ENCODE measurements at places on chromosomes 4 and X. TPM values are rescaled to one million over a fixed set of nuclear protein-coding genes. Genes with fewer than 3 reads are reported as not detected.

GRCh38 chrX:69615779-69616456, at the start of gene EDA:
Gene EDA (plus strand): TSS chrX:69616113.
- H3K4me1 ChIP-seq, result no peaks in the 10 kb centered on the region
- DNase-seq, result peak; percentile 91
- H3K4me3 ChIP-seq, result peak within 1 kb of the TSS; percentile 49
- H3K27me3 ChIP-seq, result peaks cover 7% of the 10 kb centered on the region

GRCh38 chrX:41720125-41720779, 3.7 kb upstream of the GPR82 start:
- no peaks in the 10 kb centered on the region for H3K27me3 ChIP-seq
- no peak for DNase-seq
- no peaks in the 10 kb centered on the region for H3K4me1 ChIP-seq
- no peak overlapping the region for H3K4me3 ChIP-seq
- no peak overlapping the region for H3K27ac ChIP-seq

DNA sequence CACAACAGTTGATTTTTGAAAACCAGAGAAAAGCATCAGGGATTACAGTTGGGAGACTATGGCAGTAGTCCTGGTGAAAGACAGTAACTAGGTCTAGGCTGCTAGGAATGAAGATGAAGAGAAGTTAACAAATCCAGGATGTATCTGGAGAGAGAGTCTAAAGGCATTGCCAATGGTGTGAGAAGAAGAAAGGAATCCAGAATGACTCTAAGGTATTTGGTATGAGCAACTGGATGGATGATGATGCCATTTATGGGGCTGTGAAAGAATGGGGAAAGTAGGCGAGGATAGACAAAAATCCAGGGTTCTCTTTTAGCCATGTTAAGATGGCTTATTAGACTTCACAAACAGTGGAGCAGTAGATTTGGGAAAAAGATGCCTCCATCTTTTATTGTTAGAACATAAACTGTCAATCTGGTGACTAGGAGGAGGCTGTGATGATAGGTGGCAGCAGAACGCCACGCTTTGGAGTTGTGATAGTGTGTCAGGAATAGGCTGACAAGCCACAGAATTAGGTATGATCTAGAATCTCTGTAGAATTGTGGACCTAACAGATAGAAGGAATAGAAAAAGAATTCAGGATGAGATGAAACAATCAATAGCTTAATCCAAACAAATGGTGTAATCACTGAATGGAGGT, 27.3 kb upstream of the JADE1 start:
- H3K27ac ChIP-seq, result no peak overlapping the region
- no peak overlapping the region for H3K4me3 ChIP-seq
- H3K36me3 ChIP-seq, result no peaks in the 10 kb centered on the region

GRCh38 chr4:7075962-7076695, 8.3 kb upstream of the GRPEL1 start:
- H3K36me3 ChIP-seq, result no peaks in the 10 kb centered on the region
- no peak overlapping the region for H3K4me3 ChIP-seq
- H3K27me3 ChIP-seq, result no peaks in the 10 kb centered on the region
- peak; percentile 20 for DNase-seq

DNA sequence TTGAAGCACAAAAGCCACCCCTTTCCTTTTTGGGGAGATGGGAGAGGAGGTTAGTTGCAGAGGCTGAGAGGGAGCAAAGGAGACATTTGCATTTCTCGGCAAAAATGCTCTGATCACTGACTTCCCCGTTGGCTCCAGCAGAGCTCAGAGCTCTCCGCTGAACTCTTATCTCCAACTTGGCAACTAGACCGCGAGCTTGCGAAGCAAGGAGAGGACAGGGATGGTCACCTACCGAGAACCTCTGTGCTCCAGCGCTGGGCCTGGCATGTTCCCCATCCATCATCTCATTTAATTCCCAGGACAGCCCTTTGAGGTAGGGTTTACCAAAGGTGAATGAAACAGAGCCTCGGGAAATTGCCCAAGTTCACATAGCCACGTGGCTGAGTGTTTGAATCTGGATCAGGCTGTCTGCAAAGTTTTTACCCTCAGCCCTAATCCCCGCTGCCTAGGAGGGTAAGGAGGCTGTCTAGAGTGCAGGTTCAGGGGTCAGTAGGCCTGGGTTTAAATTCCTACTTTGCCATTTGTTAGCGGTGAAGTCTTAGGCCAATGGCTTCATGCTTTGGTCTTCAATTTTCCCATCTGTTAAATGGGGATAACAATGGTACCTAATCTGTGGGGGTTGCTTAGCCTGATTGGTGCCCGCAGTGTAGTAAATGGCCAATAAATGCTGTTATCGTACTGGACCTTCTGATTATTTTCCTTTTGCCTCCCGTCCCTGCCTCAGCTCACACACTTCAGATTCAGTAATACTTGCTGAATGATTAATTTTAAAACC, 3.8 kb upstream of the CITED1 start:
- peak overlapping the region; percentile 17 for H3K27ac ChIP-seq
- no peaks in the 10 kb centered on the region for H3K4me1 ChIP-seq
- peaks cover 4% of the 10 kb centered on the region for H3K27me3 ChIP-seq
- no peak for DNase-seq
- peak overlapping the region; percentile 50 for H3K4me3 ChIP-seq

DNA sequence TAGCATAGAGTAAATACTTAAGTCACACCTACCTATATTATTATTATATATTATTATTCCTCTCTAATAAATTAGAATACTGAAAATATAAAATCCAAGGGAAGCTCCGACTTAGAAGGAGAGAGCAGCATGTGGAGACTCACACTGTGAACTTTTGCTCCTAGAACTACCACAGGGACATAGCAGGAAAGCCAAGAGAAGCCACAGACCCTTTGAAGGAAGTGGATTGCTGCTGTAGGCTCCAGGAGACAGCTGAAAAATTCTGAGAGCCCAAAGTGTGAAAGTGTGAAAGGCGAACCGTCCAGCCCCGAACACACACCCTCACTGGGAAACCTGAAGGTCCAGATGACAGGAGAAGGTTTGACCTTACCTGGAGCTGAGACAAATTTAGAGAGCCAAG, 177.0 kb downstream of the FAM13A start:
- H3K4me3 ChIP-seq, result peak overlapping the region; percentile 49
- peak; percentile 45 for DNase-seq
- no peaks in the 10 kb centered on the region for H3K27me3 ChIP-seq
- H3K27ac ChIP-seq, result peak overlapping the region; percentile 84

GRCh38 chr4:1550122-1551070, 133.7 kb downstream of the FAM53A start:
- no peak overlapping the region for H3K4me3 ChIP-seq
- no peaks in the 10 kb centered on the region for H3K36me3 ChIP-seq
- peak; percentile 35 for DNase-seq
- H3K27me3 ChIP-seq, result no peaks in the 10 kb centered on the region
- no peak overlapping the region for H3K27ac ChIP-seq

- no peak for DNase-seq
- peaks cover 16% of the 10 kb centered on the region for H3K36me3 ChIP-seq
- no peak overlapping the region for H3K27ac ChIP-seq
- H3K4me1 ChIP-seq, result no peaks in the 10 kb centered on the region
- H3K27me3 ChIP-seq, result no peaks in the 10 kb centered on the region
- no peak overlapping the region for H3K4me3 ChIP-seq
Measured at GRCh38 chrX:24214568-24214967, 65.0 kb downstream of the ZFX start.

DNA sequence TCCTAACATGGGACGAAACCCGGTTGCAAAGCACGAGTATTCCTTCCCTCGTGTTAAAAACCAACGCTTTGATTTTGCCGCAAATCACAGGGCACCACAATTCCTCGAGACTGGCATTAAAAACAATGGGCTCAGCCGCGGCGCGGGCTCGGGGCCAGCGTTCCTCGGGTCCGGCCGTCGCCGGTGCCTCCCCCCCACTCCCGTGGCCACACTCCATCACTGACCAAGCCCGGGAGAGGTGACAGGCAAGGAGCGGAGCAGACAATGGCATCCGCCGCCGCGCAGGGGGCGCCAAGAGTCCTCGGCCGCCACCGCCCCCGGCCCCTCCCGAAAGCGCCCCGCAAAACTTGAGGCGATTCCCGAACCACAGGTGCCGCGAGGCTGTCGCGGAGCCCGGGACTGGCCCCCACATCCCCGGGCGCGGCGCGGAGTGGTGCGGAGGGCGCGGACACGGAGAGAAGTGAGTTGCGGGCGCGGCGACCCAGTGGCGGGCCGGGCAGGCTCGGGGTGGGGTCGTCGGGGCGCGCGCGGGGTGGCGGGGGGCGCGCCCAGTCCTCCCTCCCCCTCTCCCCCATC, 445 bp downstream of the AP1S2 start:
- peak overlapping the region; percentile 93 for H3K4me3 ChIP-seq
- no peaks in the 10 kb centered on the region for H3K27me3 ChIP-seq

GRCh38 chr4:2066571-2067445, 7.7 kb downstream of the NAT8L start:
- H3K27me3 ChIP-seq, result no peaks in the 10 kb centered on the region
- DNase-seq, result no peak
- H3K27ac ChIP-seq, result no peak overlapping the region
- H3K4me1 ChIP-seq, result no peaks in the 10 kb centered on the region
- H3K4me3 ChIP-seq, result no peak overlapping the region

DNA sequence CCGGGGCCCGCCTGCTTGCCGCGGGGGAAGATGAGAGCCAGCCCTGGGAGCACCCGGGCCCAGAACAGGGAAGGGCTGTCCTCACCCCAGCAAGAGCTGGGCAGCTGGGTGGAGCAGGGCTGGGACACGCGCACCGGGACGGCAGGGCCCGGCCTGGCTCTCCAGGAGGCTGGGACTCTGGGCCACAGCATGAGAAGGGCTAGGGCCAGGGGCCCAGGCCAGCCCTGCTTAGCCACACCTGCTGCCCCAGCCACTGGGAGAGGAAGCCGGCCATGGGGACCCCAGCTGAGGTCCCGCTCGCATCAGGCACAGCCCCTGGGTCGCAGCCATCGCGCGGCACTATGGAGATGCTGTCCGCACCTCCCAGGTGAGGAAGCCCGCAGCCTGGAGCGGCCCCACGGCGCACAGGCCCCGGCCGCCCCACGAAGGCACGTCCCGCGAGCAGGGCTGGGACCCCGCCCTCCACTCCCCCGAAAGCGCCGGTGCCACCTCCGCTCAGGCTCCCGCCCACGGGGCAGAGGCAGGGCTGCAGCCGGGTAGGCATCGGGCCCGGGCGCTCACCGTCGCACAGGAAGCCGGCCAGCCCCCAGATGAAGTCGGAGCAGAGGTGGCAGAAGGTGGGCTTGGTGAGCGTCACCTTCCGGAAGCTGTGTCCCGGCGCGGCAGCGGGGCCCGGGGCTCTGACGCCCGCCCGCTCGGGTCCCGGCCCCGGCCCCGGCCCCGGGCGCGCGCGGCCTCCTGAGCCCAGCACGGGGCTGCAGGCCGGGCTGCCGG, 531 bp downstream of the DGKQ start:
- no peak for DNase-seq
- no peaks in the 10 kb centered on the region for H3K36me3 ChIP-seq
- no peak overlapping the region for H3K27ac ChIP-seq
- H3K27me3 ChIP-seq, result no peaks in the 10 kb centered on the region
- H3K4me1 ChIP-seq, result no peaks in the 10 kb centered on the region

- DNase-seq, result no peak
- H3K4me1 ChIP-seq, result no peaks in the 10 kb centered on the region
- H3K27ac ChIP-seq, result no peak overlapping the region
- no peaks in the 10 kb centered on the region for H3K27me3 ChIP-seq
- no peak overlapping the region for H3K4me3 ChIP-seq
- H3K36me3 ChIP-seq, result no peaks in the 10 kb centered on the region
Measured at GRCh38 chr4:168077726-168078239, 14.6 kb upstream of the ANXA10 start.

DNA sequence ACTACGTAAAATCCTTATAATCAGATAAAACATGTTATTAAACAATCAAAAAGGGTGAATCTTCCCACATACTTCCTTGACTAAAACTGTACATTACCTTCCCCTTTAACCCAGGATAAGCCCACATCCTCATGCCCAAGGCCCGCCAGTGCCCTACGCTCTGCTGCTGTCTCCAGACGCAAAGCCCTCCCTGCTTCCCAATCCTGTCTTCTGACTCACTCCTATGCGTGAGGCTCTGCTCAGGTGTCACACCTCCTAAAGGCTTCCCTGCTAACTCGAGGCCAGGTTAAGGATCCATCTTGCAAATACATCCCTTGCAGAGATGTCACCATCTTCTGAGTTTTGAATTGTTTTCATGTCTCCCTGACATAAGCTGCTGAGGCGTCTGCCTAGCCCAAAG, 61.6 kb downstream of the STX18 start:
- H3K4me1 ChIP-seq, result no peaks in the 10 kb centered on the region
- no peak for DNase-seq
- H3K27me3 ChIP-seq, result no peaks in the 10 kb centered on the region
- no peak overlapping the region for H3K27ac ChIP-seq
- H3K36me3 ChIP-seq, result no peaks in the 10 kb centered on the region
- H3K4me3 ChIP-seq, result no peak overlapping the region

DNA sequence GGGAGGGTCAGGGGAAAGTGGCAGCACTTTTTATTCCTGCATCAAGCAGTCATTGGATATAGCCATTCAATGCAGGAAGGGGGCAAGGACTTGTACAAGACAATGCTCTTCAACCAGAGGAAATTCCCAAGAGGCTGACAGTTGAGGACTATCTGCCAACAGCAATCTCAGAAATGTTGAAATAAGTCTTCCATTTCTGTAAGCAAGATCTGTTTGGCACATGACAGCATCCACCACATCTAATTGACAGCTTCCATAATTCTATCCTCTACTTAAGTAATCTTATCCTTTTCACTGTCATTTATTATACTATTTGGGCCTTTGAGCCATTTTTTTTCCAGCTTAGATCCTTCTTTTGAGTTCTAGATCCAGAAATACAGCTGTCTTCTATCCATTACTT, 110.7 kb downstream of the CFAP299 start:
- no peak overlapping the region for H3K27ac ChIP-seq
- H3K4me3 ChIP-seq, result no peak overlapping the region
- DNase-seq, result no peak
- no peaks in the 10 kb centered on the region for H3K4me1 ChIP-seq
- no peaks in the 10 kb centered on the region for H3K27me3 ChIP-seq

DNA sequence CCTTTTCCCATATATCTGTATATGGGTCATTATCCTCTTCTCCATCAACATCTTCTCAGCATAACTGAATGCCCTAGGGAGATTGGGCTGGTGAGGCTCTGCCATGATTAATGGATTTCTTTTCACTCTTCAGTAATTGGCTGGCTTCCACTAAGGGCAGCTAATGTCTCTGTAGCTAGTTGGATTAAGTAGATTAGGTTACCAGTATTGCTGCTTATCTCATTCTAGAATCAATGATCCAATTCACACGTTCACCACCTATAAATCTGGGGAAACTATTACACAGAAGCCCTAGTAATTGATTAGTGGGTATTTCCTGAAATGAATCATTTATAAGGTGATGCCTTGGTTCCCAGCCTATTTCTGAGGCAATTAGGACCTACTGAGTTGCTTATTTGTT, 94.8 kb downstream of the KDR start:
- peak; percentile 65 for DNase-seq
- no peaks in the 10 kb centered on the region for H3K36me3 ChIP-seq
- H3K4me1 ChIP-seq, result peaks cover 24% of the 10 kb centered on the region
- no peak overlapping the region for H3K27ac ChIP-seq
- no peak overlapping the region for H3K4me3 ChIP-seq

The FAM90A26 gene
- total RNA-seq, result not detected

The NDNF gene
- total RNA-seq, result 6.5 TPM

The HSFX3 gene
- not detected for total RNA-seq

The KLHL34 gene
- total RNA-seq, result not detected

The TRAM1L1 gene
- 6.4 TPM for total RNA-seq

Data from SJCRH30 (cell line).